A172 (cell line): ENCODE measurements at places on chromosomes 2 and 18. TPM values are rescaled to one million over a fixed set of nuclear protein-coding genes. Genes with fewer than 3 reads are reported as not detected.

The CELF4 gene
- not detected in 2 replicates for total RNA-seq

The PRKD3 gene
- 59.8 and 63.5 TPM in 2 replicates for total RNA-seq

The WIPF1 gene
- total RNA-seq = 8.1 and 8.6 TPM in 2 replicates

DNA sequence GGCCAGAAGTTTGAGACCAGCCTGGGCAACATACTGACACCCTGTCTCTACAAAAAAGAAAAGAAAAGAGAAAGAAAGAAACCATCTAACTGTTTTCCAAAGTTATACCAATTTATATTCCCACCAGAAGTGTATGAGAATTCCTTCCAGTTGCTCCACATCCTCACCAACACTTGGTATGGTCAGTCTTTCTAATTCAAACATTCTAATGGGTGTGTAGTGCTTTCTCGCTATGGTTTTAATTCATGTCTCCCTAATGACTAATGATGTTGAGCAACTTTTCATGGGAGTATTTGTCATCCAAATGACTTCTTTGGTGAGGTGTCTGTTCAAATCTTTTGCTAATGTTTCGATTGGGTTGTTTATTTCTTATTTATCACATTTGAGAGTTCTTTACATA, 10.5 kb upstream of the B3GNT7 start:
- DNase-seq = no peak

DNA sequence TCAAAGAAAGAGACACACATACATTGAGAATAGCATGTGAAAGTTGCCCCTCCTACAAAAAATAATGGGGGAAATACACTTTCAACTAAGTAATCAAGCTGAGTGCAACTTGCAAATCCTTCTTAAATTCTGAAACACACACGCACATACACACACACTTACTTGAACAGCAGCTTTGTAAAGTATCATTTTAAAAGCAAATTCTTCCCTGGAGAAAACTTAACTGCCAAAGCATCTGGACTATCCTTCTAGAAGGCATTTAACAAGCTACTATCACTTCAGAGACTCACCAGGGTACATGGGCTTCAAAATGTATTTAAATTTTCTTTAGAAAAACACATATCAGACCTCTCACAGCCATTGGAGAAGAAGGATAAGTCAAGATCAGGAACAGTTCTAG, 15.3 kb downstream of the GAREM1 start:
- no peak for DNase-seq

- no peak for DNase-seq
Measured at GRCh38 chr2:41944220-41944880, 103.5 kb upstream of the PKDCC start.
